ENCODE measurements at places on chromosomes 13 and 19.

DNA sequence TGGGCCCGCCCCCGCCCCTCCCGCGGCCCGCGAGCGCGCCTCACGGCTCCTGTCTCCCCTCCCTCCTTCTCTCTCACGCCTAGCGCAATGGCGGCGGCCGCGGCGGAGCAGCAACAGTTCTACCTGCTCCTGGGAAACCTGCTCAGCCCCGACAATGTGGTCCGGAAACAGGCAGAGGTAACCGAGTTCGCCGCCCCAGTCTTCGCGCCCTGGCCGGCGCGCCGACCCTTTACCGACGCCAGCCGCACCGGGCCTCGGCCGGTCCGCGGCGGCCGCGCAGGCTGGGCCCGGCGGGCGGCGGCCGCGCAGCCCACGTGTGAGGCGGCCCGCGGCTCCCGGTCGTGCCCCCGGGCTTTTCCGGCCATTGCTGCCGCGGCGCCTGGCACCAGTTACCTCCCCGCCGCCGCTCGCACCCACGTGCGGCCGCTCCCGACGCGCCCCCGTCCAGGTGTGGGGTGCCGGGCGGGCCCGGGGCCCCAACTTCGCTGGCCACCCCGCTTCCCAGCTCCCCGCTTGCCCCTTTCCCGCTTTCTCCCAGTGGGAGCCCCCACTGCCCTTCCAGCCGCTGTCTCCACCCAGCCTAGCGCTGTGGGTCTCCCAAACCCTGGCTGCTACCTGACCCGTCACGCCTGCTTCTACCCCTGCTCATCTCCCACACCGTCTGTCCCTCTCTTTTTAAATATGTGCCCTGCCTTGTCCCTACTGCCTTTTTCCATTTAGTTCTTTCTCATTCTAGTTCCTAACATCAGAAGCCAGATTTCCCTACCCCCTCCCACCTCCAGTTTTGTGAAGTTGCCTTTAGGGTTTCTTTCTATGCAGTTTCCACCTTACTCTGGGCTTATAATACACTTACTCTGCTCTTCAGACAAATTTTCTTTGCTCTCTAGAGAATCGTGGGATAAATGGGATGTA, 23.4 kb downstream of the IPO5 start:
- peak overlapping the region; percentile 79 for H3K4me3 ChIP-seq
- no peak for DNase-seq
- peaks cover 7% of the 10 kb centered on the region for H3K4me1 ChIP-seq
- no peaks in the 10 kb centered on the region for H3K36me3 ChIP-seq
- peak overlapping the region; percentile 57 for H3K27ac ChIP-seq
- no peaks in the 10 kb centered on the region for H3K27me3 ChIP-seq

GRCh38 chr13:84352946-84353345, 470.7 kb upstream of the SLITRK1 start:
- H3K27me3 ChIP-seq = no peaks in the 10 kb centered on the region
- DNase-seq = no peak
- H3K4me3 ChIP-seq = no peak overlapping the region
- no peaks in the 10 kb centered on the region for H3K36me3 ChIP-seq
- no peaks in the 10 kb centered on the region for H3K4me1 ChIP-seq

DNA sequence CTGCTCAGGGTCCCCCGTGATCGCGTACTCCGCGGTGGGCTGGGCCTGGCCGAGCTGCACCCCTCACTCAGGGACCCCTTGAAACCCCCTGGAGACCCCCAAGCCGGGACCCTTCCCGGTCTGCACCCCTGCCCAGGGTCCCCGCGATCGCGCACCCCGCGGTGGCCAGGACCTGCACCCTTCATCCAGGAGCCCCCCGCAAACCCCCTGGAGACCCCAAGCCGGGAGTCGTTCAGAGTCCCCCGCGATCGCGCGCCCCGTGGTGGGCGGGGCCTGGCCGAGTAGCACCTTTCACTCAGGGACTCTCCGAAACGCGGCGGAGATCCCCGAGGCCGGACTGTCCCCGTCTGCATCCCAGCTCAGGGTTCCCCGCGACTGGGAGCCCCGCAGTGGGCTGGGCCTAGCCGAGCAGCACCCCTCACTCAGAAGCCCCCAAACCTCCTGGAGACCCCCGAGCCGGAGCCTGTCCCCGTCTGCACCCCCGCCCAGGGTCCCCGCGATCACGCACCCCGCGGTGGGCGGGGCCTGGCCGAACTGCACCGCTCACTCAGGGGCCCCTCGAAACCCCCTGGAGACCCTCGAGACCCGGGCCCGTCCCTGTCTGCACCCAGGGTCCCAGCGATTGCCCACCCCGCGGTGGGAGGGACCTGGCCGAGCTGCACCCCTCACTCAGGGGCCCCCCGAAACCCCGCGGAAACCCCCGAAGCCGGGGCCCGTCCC, 748 bp downstream of the LMNB2 start:
- H3K4me1 ChIP-seq = peaks cover 14% of the 10 kb centered on the region
- H3K27me3 ChIP-seq = no peaks in the 10 kb centered on the region
- DNase-seq = peak; percentile 60
- no peaks in the 10 kb centered on the region for H3K36me3 ChIP-seq
- peak overlapping the region; percentile 75 for H3K27ac ChIP-seq
- peak overlapping the region; percentile 88 for H3K4me3 ChIP-seq

GRCh38 chr13:41788552-41788951, 172.4 kb downstream of the VWA8 start:
- no peaks in the 10 kb centered on the region for H3K27me3 ChIP-seq
- peaks cover 8% of the 10 kb centered on the region for H3K36me3 ChIP-seq
- H3K27ac ChIP-seq = no peak overlapping the region
- H3K4me3 ChIP-seq = no peak overlapping the region
- no peaks in the 10 kb centered on the region for H3K4me1 ChIP-seq

- H3K4me3 ChIP-seq = no peak overlapping the region
- no peak for DNase-seq
- H3K4me1 ChIP-seq = no peaks in the 10 kb centered on the region
- no peaks in the 10 kb centered on the region for H3K36me3 ChIP-seq
- no peak overlapping the region for H3K27ac ChIP-seq
- no peaks in the 10 kb centered on the region for H3K27me3 ChIP-seq
Measured at GRCh38 chr13:31859571-31859970, 120.2 kb downstream of the RXFP2 start.

DNA sequence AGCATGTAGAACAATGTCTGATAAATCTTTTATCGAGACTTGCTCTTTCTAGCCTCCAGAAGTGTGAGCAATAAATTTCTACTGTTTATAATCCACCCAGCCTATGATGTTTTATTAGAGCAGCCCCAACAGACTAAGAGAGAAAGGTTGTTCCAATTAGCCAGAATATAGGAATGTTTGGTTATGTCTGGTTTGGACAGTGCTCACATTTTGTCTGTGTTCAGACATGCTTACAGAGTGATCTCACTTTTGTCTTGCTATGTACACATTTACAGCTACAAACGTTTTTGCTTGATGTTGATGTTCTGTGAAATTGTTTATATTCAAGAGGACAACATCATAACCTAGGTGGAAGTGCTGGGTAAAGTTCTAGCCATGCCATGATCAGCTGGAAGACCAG, 18.0 kb upstream of the EVI5L start:
- H3K27me3 ChIP-seq = no peaks in the 10 kb centered on the region
- no peak for DNase-seq
- H3K4me3 ChIP-seq = no peak overlapping the region
- H3K27ac ChIP-seq = no peak overlapping the region
- H3K36me3 ChIP-seq = no peaks in the 10 kb centered on the region

DNA sequence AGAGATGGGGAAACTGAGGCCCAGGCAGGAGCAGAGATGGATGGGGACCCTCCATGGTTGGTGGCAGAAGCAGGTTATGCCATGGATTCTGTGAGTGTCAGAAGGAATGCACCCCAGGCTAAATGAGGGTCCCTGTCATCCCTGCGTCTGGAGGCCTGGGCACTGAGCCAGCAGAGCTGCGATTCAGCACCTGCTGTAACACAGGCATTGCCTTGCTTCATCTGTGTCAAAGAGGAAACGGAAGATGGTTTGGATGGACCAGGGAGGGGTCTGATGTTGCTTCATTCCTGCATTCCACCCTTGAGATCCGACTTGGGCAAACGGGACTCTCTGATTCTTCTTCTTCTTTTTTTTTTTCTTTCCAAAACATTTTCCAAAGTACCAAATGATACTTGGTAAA, 1.2 kb downstream of the C5AR1 start:
- H3K27ac ChIP-seq = no peak overlapping the region
- H3K27me3 ChIP-seq = peaks cover 3% of the 10 kb centered on the region
- no peaks in the 10 kb centered on the region for H3K36me3 ChIP-seq
- DNase-seq = no peak
- no peak overlapping the region for H3K4me3 ChIP-seq

DNA sequence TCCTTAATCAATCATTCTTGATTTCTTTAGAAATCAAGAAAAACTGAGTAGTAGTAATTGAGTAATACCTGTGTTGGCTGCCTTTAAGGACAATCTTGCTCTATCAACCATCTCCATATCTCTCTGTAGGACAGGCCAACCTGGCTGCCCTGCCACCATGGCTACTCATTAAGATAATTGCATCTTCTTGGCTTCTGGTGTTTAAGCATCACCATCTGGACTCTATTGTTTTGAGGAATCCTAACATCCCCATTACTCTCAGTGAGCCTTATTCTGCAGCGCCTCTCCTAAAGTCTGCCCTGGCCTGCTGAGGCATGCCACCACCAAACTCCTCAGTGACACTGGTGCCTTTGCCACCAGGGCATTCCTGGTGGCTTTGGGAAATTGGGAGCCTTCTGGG, 442.6 kb upstream of the ZNF507 start:
- no peak for DNase-seq
- H3K4me3 ChIP-seq = no peak overlapping the region
- no peak overlapping the region for H3K27ac ChIP-seq
- H3K4me1 ChIP-seq = no peaks in the 10 kb centered on the region
- H3K36me3 ChIP-seq = no peaks in the 10 kb centered on the region
- no peaks in the 10 kb centered on the region for H3K27me3 ChIP-seq

DNA sequence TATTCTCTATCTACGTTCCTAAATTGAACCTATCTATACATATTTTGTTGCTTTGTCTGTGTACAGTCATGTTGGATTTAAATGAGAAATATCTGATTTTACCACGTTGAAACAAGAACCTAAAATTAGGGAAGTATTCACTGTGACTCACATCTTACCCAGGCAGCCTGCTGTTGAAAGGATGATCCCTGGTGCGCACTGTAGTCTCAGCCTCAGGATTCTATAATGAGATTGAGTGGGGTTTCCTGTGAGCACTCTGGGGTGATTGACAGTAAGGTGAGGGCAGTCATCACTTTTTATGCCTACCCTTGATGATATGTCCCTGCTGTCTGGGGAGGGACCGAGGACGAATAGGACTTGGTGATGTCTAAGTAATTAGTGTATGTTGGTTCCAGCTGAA, 35.4 kb downstream of the PCCA start:
- no peaks in the 10 kb centered on the region for H3K27me3 ChIP-seq
- no peak overlapping the region for H3K27ac ChIP-seq
- no peak for DNase-seq
- no peaks in the 10 kb centered on the region for H3K4me1 ChIP-seq
- no peak overlapping the region for H3K4me3 ChIP-seq

DNA sequence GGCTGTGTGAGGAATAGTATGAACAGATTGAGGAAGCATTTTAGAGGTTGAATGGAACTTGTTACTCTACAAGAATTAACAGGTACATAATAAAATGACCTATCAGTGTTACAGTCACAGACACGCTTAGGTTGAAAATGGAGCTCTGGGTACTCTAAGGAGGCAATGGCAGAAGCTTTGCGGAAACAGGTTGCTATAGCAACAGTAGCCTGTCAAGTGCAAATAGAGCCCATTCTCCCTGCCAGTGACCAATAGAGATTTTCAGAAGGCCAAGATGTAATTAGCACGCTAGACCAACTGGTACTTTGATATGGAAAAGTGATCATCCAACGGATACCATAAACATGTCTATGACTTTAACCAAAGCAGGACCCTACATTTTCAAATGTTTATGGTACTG, 148.5 kb upstream of the FREM2 start:
- DNase-seq = no peak
- no peaks in the 10 kb centered on the region for H3K36me3 ChIP-seq
- no peak overlapping the region for H3K27ac ChIP-seq
- H3K27me3 ChIP-seq = no peaks in the 10 kb centered on the region

- H3K36me3 ChIP-seq = peaks cover 4% of the 10 kb centered on the region
- H3K4me1 ChIP-seq = no peaks in the 10 kb centered on the region
- H3K27ac ChIP-seq = no peak overlapping the region
- no peak for DNase-seq
- H3K4me3 ChIP-seq = no peak overlapping the region
Measured at GRCh38 chr13:113328851-113329250, 31.8 kb downstream of the LAMP1 start.

DNA sequence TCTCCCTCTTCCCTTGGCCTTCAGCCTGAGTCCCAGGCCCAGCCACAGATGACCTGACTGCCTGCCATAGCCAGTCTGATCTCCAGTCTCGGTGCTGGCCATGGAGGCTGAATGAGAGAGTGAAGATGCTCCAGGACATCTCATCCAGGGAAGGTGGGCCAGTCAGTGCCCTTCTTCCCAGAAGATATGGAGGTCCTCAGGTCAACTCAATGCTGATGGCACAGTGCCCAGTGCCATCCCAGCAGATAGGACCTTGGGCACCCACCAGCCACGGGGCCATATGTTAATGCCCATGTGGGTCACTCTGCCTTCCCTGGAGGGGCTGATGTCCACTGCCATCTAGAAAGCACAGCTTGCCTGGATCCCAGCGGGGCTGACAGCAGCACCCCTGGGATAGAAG, 7.2 kb downstream of the VSTM2B start:
- H3K27ac ChIP-seq = no peak overlapping the region
- no peaks in the 10 kb centered on the region for H3K36me3 ChIP-seq
- H3K27me3 ChIP-seq = peaks cover 20% of the 10 kb centered on the region
- H3K4me1 ChIP-seq = peaks cover 13% of the 10 kb centered on the region

DNA sequence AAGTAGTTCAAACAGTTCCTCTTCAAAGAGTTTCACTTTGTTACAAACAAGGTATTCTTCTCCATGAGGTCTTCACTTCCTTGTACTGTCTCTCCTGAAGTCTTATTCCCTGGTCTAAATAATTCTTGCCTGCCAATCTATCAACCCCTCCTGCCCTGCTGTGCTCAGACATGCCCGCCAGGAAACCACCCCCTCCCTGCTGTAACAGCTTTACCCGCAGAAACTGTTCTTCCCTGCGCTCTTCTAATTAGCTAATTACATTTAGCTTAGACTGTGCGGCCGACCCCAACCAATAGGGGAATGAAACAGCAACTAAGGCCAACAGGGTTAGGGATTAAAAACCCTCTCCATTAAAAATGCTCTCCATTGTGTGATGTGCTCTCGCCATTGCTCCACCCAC, 46.7 kb downstream of the ZNF846 start:
- no peak for DNase-seq
- H3K27me3 ChIP-seq = no peaks in the 10 kb centered on the region
- no peak overlapping the region for H3K4me3 ChIP-seq
- H3K4me1 ChIP-seq = no peaks in the 10 kb centered on the region
